Stimulated activated CD4-positive, alpha-beta T cell treated with anti-CD3 and anti-CD28 coated beads, Interleukin-15, amount 100 ng/mL, for 1 hour (primary cell): ENCODE measurements at places on chromosomes 4 and X.

- no peak for DNase-seq
These were observed 73.1 kb downstream of the MAMLD1 start for GRCh38 chrX:150436195-150436594.

GRCh38 chrX:24025741-24026403, 1.1 kb downstream of the KLHL15 start:
- no peak for DNase-seq

GRCh38 chrX:19931146-19931545, 43.7 kb upstream of the SH3KBP1 start:
- no peak for DNase-seq

DNA sequence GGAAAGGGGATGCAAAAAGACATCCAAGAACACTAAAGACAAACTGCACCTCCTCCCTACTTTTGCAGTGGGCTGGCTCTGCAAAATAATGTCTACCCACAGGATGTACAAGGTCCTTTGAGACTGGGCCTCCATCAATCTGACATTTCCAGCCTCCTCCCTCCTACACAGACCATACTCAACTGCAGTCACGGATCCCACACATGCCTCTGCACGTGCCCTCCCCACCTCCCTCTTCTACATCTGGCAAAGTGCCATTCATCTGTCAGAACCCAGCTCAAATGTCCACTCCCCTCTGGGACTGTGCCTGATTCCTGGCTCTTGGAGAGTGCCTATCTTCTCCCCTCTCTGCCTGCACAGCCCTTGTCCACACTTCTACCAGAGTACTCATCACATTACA, 50.3 kb downstream of the CHRDL1 start:
- DNase-seq, result no peak

GRCh38 chr4:113958766-113959538, 20.5 kb downstream of the ARSJ start:
- DNase-seq, result no peak

DNA sequence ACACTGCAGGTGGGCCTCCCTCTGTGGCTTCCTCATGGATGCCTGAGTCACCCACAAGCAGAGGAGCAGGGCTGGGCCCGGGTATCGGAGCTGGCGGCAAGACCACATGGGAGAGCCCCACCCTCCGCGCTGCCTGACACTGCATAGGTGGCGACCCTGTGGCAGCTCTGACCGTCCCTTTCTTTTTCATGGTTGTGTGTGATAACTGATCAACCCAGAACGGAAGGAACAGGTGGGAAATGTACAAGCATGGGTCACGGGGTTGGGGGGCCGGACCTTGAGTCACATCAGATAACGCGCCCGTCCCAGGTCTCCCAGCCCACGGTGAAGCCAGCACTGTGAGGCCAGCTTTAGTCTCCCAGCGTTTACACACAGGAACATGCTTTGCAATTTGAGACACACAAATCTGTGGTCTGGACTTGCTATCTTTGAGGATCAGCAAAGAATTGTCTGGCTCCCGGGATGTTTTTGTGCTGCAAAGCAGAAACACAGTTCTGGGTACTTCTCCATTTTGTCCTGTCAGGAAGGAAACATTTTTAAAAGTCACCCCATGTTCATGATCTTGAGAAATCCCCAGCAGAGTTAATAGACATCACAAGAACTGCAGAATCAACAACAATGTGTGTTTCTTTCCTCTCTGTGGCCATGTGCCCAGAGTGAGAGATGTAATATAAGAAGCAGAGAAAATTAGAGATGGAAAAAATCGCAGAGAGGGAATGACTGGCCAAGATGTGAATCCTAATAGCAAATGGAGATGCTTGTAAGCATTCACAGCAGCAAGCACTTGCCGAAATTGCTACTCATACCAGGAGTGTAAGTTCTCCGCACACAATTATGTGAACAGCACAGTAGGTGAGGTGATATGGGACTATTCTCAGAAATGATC, 70.1 kb upstream of the CBR4 start:
- DNase-seq, result no peak

GRCh38 chr4:8215641-8216442, 16.8 kb downstream of the SH3TC1 start:
- no peak for DNase-seq

DNA sequence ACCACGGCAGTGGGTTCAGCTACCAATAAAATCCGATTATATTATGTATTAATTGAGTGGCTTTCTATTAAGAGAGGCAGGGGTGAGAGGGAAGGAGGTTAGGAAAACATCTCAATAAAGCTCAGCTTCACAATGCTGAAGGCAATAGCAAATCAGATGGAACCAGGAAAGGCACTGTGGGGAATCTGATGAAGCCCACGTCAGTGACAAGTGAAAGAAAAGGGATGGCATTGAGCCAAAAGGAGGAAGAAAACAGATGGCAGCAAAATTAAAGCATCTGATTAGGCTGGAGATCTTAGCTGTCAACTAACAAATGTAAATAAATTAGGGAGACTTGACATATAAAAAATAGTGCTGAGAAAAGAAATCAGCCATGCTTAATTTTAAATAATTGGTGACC, 180.9 kb downstream of the RASL11B start:
- DNase-seq, result no peak

DNA sequence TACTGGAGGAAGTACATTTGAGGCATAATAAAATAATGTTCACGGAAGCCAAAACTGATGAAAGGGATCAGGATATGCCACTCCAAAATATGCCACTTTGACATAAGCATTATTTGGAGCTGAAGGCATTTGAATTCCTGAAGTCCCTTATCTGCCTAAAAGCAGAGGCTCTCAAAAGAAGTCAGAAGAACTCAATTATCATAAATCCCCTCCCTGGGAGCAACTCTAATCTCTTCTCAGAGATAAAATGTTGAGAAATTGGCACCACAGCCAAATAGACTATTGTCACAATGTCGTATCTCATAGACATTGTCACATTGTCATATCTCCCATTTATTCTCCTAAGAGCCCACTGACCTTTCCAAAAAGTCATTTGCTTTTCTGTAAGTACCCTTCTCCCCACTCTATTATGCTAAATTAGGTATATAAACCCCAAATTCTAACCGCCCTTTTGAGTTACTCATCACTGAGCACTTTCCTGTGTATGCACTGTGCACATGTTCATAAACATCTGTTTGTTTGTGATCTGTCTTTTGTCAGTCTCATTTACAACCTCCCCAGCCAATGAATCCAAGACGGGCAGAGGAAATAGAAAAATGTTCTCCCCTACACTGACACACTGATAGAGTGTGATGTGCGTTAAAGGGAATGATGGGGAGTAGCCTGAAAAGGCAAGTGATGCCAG, 78.5 kb upstream of the NAF1 start:
- DNase-seq, result no peak
